Progenitor cell of endocrine pancreas (in vitro differentiated cells): ENCODE measurements at places on chromosomes 7 and 10. TPM values are rescaled to one million over a fixed set of nuclear protein-coding genes. Genes with fewer than 3 reads are reported as not detected.

DNA sequence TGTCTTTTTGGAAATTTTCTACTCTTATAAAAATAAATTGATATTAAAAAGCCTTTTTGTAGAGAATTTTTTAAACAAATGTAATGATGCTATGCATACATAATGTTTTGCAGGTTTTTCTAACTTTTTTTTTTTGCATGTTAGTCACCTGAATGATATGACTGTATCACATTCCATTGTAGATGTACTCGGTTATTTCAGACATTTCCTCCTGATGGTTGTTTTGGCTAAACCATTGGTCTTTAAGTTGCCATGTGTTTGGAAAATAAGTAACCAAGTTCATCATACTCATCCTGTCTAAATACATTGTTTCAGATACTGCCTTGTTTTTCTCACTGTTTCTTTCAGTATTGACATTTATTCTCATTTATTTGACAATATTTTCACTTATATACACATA is 25.8 kb downstream of the NHLRC2 start:
- no peak overlapping the region for H3K4me3 ChIP-seq
- no peak overlapping the region for H3K27ac ChIP-seq
- H3K4me1 ChIP-seq: peaks cover 6% of the 10 kb centered on the region
- peaks cover 30% of the 10 kb centered on the region for H3K36me3 ChIP-seq
- no peaks in the 10 kb centered on the region for H3K27me3 ChIP-seq

GRCh38 chr10:58372607-58373441 is 12.4 kb upstream of the TFAM start:
- peaks cover 3% of the 10 kb centered on the region for H3K36me3 ChIP-seq
- no peak overlapping the region for H3K27ac ChIP-seq
- H3K27me3 ChIP-seq: no peaks in the 10 kb centered on the region
- no peak overlapping the region for H3K4me3 ChIP-seq
- peaks cover 7% of the 10 kb centered on the region for H3K4me1 ChIP-seq

DNA sequence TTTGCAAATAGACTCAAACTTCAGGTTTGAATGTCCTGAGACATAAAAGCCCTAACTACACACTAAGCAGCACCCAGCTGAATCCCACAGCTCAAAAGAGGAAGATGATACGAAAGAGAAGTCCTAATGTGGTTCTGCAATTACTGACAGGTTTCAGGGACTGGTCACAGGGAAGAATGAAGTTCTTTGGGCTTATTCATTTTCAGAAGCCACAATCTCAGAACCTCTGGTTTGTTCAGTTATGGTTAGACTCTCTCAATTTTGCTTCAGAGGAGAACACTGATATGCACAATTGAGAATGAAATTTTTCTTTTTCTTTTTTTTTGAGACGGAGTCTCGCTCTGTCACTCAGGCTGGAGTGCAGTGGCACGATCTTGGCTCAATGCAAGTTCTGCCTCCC is 94.6 kb upstream of the FAM180A start:
- no peaks in the 10 kb centered on the region for H3K4me1 ChIP-seq
- no peaks in the 10 kb centered on the region for H3K36me3 ChIP-seq
- no peak for DNase-seq
- H3K27ac ChIP-seq: no peak overlapping the region
- no peak overlapping the region for H3K4me3 ChIP-seq

- no peaks in the 10 kb centered on the region for H3K36me3 ChIP-seq
- no peak overlapping the region for H3K4me3 ChIP-seq
- H3K27ac ChIP-seq: no peak overlapping the region
Measured at GRCh38 chr10:78771808-78772455, 296.8 kb upstream of the ZMIZ1 start.

- peaks cover 25% of the 10 kb centered on the region for H3K36me3 ChIP-seq
- H3K27me3 ChIP-seq: no peaks in the 10 kb centered on the region
- no peak overlapping the region for H3K27ac ChIP-seq
- no peak for DNase-seq
- H3K4me3 ChIP-seq: no peak overlapping the region
- H3K4me1 ChIP-seq: no peaks in the 10 kb centered on the region
Measured at GRCh38 chr7:105707967-105708762, 126.9 kb upstream of the EFCAB10 start.

GRCh38 chr10:86024281-86025041 is 342.1 kb downstream of the GRID1 start:
- no peaks in the 10 kb centered on the region for H3K36me3 ChIP-seq
- H3K27me3 ChIP-seq: peaks cover 7% of the 10 kb centered on the region
- no peak overlapping the region for H3K27ac ChIP-seq
- H3K4me3 ChIP-seq: no peak overlapping the region

GRCh38 chr10:69449841-69450240 is 1.4 kb upstream of the TSPAN15 start:
- no peak for DNase-seq
- peak overlapping the region; percentile 39 for H3K4me3 ChIP-seq

DNA sequence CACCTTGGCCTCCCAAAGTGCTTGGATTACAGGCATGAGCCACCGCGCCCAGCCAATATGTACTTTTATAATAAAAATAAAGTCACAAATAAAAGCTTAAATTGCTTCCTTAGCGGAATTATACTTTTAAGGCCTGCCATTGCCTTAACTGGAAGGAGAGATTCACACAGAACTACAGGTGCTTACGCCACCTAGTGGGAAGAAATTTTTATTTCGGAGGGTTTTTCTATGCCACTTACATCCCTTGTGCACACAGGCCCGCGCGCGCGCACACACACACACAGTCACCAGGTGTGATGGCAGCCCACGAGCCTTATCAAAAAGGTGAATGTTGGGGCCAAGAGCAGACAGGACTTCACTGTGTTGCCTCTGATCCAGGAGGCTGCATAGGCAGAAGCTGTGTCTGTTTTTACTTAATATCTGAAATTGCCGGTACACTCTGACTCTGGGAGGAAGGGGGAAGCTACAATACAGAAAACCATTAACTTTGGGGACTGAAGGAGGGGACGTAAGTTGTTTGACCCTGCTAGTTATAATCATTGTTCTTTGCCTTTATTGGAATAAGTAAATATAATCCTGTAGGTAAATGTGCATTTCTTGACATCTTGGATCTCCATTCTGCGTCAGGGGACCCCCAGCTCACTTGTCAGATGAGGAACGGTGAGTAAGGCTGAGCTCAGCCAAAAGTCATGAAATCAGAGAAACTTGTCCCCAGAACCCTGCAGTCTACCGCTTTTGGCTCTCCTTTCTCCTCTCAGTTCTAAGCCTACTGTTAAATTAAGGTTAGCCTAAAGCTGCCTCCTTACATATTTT is 87.1 kb downstream of the SLC16A9 start:
- no peaks in the 10 kb centered on the region for H3K27me3 ChIP-seq
- DNase-seq: peak; percentile 26
- H3K27ac ChIP-seq: no peak overlapping the region
- peaks cover 9% of the 10 kb centered on the region for H3K4me1 ChIP-seq
- H3K36me3 ChIP-seq: no peaks in the 10 kb centered on the region
- no peak overlapping the region for H3K4me3 ChIP-seq

DNA sequence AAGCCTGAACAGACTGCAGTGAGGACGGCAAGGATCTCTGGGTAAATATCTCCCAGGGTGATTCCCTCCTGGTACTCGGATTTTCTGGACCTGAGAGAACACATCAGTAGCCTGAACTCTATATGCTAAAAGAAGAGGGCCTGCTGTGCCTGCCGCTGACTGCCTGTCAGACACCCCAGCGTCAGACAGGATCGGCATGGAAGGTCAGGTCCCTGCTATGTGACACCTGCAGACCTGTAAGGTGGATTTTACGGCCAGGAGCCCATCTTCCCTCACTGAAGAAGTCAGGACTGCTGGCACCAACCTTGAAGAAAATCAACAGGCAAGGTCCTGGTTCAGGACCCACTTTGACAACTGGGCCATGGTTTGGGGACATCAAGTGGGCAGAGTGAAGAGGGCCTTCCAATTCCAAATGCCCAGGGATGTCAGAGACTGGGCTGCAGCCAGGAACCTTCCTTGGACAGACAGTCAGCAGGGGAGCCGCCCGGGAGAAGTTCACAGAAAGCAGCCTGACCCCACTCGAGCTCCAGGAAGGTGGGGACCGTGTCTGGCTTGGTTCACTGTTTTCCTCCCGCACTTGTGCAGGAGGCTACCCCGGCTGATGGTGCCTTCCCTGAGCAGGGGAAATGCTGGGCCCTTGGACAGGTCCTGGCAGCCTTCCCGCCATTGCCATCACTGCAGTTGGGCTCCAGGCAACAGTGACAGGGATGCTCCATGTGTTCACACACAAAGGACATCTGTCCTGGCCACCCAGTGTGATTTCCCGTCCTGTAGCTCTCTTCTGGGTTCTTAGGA is 91.8 kb upstream of the LANCL2 start:
- DNase-seq: no peak
- no peaks in the 10 kb centered on the region for H3K36me3 ChIP-seq
- peaks cover 3% of the 10 kb centered on the region for H3K4me1 ChIP-seq
- no peak overlapping the region for H3K27ac ChIP-seq
- H3K4me3 ChIP-seq: no peak overlapping the region
- H3K27me3 ChIP-seq: peaks cover 6% of the 10 kb centered on the region

DNA sequence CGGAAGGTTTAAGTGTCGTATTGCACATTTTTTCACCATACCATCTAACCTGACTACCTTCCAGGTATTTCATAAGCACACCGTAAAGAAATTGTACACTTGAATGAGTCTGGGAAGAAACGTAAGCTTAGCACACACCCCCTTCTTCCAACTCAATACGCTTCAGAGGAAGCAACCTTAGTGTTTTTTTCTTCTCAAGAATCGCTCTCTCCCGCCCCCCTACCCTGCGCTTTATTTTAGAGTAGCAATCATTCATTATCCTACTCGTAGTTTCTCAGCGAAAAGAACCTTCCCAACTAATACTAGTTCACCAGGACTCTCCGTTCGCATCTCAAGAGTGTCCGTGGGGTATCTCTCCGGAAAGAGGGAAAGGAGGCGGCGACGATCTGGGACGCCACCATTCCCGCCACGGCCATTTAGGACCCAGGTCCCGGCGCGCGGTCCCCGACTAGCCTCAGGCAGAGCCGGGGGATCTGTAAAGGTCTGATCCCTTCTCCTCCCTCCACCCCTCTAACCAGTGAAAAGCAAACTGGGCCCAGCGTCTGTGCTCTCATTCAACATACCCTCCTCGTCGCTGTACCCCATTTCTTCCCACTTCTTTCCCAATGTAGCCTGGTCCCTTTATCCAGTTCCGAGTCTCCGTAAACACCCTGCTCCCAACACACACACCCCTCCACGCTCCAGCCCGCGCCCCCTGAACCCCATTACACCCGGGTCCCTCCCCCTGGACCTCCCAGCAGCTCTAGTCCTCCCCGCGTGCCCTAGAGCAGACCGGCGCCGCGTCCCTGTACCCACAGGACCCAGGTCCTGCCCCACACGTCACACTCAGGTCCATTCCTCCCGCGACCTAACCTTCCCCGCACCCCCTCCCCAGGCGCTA is 16.0 kb downstream of the MYOZ1 start:
- peak overlapping the region; percentile 100 for H3K27ac ChIP-seq
- no peaks in the 10 kb centered on the region for H3K27me3 ChIP-seq
- H3K4me1 ChIP-seq: peaks cover 8% of the 10 kb centered on the region
- peak; percentile 16 for DNase-seq
- H3K36me3 ChIP-seq: peaks cover 1% of the 10 kb centered on the region

DNA sequence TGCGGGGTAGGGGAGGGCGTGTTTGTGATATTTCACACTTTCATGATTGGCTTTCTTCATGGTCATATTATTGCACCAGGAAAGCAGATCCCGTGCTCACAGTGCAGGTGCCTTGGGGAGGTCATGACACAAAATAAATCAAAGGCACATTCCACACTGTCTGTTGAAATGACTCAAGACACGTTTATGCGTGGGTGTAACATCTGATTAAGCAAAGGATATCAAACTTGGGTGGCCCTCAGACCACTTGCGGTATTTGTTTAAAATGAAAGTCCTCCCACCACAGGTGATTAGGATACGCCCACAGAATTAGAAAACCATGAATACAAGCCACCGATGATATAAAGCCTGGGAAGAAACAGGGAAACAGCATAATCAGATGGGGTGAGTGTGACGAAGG is 51.1 kb downstream of the SVIL start:
- peak overlapping the region; percentile 33 for H3K27ac ChIP-seq
- peaks cover 19% of the 10 kb centered on the region for H3K36me3 ChIP-seq
- H3K4me3 ChIP-seq: no peak overlapping the region
- H3K27me3 ChIP-seq: no peaks in the 10 kb centered on the region

DNA sequence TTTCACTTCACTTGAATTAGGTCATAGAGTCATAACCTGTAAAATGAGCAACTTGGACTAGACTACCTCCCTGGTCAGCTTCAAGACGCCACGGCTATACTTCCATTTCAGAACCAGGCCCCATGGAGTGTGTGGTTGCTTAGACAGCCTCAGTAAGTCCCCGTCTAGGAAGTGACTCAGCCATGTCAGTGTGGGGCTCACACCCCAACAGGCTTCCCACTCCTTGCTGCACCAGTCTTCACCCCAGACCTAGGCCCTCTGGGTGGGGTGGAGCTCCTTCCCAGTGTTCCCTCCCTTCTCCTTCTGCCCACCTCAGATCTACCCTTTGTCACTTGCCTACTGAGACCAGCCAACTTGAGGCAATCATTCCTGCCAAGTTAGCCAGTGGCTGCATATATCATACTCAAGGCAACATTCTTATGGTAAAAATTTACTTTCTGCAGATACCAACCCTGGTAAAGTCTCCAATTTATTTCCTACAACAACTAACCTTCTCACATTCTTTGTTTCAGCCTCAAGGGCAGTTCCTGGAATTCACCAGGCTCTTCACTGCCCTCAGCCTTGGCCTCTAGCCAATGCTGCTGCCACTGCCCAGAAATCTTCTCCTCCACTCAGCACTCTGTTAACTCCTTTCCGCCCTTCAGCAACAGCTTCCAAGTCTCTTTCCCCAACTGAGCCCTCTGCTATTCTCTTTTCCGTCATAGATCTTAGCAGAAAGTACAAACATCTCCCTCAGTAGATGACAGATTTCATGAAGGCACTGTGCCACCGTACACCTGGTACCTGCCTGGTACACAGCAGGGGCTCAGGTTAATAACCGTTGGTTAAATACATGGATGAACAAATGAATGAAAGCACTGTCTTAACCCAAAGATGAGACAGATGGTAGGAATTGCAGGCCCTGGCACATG is 31.3 kb upstream of the ZNRF2 start:
- peaks cover 40% of the 10 kb centered on the region for H3K4me1 ChIP-seq
- H3K4me3 ChIP-seq: no peak overlapping the region
- no peaks in the 10 kb centered on the region for H3K27me3 ChIP-seq
- DNase-seq: no peak

- peaks cover 45% of the 10 kb centered on the region for H3K27me3 ChIP-seq
- H3K27ac ChIP-seq: peak within 1 kb of the TSS; percentile 84
- peaks cover 3% of the 10 kb centered on the region for H3K36me3 ChIP-seq
- H3K4me3 ChIP-seq: peak within 1 kb of the TSS; percentile 73
- peaks cover 11% of the 10 kb centered on the region for H3K4me1 ChIP-seq
Measured at GRCh38 chr10:5977471-5978229, at the start of gene IL15RA. Gene IL15RA, minus strand, starts transcription at chr10:5977543. Its CDS starts 51 bp downstream, at chr10:5977492.

DNA sequence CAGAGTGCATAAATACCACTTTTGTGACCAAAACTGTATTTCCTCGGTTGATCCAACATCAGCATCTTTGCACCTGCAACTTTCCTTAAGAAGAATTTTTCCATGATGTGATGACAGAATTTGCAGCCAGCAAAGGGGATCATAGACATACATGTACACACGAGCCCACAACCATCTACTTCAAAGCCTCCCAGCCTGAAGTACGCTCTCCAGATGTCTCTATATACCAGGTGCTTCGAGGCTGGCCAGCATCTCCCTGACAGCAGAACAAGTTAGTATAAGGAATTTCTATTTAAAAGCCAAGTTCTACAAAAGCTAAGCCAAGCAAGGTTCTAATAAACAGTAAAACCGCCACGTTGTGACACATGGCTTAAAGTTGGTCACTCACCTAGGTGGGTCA is 328.5 kb downstream of the KCNMA1 start:
- no peak overlapping the region for H3K27ac ChIP-seq
- no peaks in the 10 kb centered on the region for H3K36me3 ChIP-seq
- H3K4me3 ChIP-seq: no peak overlapping the region
- H3K4me1 ChIP-seq: peaks cover 5% of the 10 kb centered on the region
- H3K27me3 ChIP-seq: peaks cover 36% of the 10 kb centered on the region
- DNase-seq: no peak

PRPF18 gene
- 17.1 and 18.8 TPM in 2 replicates for total RNA-seq

GRM8 gene
- 4.2 and 4.5 TPM in 2 replicates for total RNA-seq

ACSM6 gene
- total RNA-seq: not detected in 2 replicates

GNGT1 gene
- total RNA-seq: not detected in 2 replicates

ADAM22 gene
- total RNA-seq: 14.4 and 15.8 TPM in 2 replicates

HGF gene
- total RNA-seq: not detected in 2 replicates
